ENCODE measurements at places on chromosomes 13 and 19. TPM values are rescaled to one million over a fixed set of nuclear protein-coding genes. Genes with fewer than 3 reads are reported as not detected.

GRCh38 chr19:38317104-38317612, 1.4 kb upstream of the YIF1B start:
- H3K27me3 ChIP-seq: no peaks in the 10 kb centered on the region
- H3K4me3 ChIP-seq: peak overlapping the region; percentile 82
- DNase-seq: no peak
- peaks cover 48% of the 10 kb centered on the region for H3K4me1 ChIP-seq
- peak overlapping the region; percentile 95 for H3K27ac ChIP-seq

The DMRTC2 gene
- total RNA-seq: not detected

DNA sequence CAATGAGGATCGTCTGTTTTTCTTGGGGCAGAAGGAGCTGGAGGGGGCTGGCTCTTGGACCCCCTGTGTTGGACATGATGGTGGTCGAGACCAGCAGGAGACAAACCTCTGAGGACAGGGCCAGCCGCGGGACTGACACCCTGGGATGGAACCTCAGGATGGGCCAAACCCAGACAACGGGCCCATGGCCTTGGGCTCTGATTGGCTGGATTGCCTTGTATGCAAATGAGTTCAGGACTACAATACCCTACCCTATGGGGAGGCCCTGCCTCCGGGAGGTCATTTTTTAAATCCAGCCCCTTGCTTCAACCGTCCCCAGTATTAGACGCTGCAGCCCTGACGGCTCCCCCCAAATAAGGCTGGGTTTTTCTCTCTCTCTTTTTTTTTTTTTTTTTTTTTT, 22.0 kb downstream of the SLC5A5 start:
- DNase-seq: no peak
- peaks cover 3% of the 10 kb centered on the region for H3K27me3 ChIP-seq
- H3K4me1 ChIP-seq: no peaks in the 10 kb centered on the region
- no peak overlapping the region for H3K4me3 ChIP-seq

DNA sequence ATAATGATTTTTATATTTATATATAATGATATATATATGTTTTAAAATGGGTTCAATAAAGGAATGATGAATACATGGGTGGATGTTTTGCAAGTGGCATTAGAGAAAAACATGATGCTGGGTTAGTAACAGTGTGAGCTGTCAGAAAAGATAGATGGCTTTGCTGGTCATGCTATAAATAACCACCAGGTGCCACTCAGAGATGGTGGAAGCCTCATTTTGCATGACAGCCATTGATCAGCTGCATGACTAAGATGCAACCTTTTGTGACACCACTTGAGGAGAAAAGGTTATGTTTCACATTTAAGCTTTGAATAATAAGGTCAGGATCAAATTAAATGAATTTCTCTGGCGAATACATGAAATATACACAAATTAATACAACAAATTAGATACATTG, 737.7 kb downstream of the PCDH9 start:
- no peak overlapping the region for H3K27ac ChIP-seq
- H3K36me3 ChIP-seq: no peaks in the 10 kb centered on the region
- no peak overlapping the region for H3K4me3 ChIP-seq
- H3K27me3 ChIP-seq: no peaks in the 10 kb centered on the region
- no peak for DNase-seq

- no peaks in the 10 kb centered on the region for H3K4me1 ChIP-seq
- no peaks in the 10 kb centered on the region for H3K27me3 ChIP-seq
- H3K27ac ChIP-seq: no peak overlapping the region
- no peak for DNase-seq
Observed at GRCh38 chr13:58592786-58593185, 961.2 kb downstream of the PCDH17 start.

GRCh38 chr19:12985049-12985776, 10.1 kb upstream of the NFIX start:
- peak; percentile 13 for DNase-seq
- H3K27ac ChIP-seq: peak overlapping the region; percentile 25
- H3K4me1 ChIP-seq: peaks cover 28% of the 10 kb centered on the region
- no peaks in the 10 kb centered on the region for H3K36me3 ChIP-seq
- peaks cover 7% of the 10 kb centered on the region for H3K27me3 ChIP-seq
- H3K4me3 ChIP-seq: no peak overlapping the region

- H3K36me3 ChIP-seq: peaks cover 13% of the 10 kb centered on the region
- DNase-seq: no peak
- H3K27me3 ChIP-seq: no peaks in the 10 kb centered on the region
- H3K4me3 ChIP-seq: no peak overlapping the region
- H3K27ac ChIP-seq: no peak overlapping the region
Observed at GRCh38 chr19:17772172-17772571, 20.9 kb downstream of the FCHO1 start.

DNA sequence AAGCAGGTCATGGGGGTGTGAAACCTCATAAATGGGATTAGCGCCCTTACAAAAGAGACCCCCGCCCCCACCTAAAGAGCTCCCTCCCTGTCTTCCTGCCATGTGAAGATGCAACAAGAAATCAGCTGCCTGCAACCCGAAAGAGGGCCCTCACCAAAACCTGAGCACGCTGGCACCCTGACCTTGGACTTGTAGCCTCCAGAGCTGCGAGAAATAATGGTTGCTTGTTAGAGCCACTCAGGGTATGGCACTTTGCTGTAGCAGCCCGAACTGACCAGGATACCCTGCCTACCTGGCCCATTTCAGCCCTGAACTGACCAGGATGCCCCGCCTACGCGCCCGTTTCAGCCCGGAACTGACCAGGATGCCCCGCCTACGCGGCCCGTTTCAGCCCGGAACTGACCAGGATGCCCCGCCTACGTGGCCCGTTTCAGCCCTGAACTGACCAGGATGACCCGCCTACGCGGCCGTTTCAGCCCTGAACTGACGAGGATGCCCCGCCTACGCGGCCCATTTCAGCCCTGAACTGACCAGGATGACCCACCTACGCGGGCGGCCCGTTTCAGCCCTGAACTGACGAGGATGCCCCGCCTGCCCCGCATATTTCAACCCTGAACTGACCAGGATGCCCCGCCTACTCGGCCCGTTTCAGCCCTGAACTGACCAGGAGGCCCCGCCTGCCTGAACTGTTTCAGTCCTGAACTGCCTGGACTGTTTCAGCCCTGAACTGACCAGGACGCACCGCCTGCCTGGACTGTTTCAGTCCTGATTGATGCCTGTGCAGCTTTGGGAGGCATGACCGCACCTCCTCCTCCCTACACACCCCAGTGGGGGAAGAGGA, 120.0 kb downstream of the UQCRFS1 start:
- no peak for DNase-seq
- no peaks in the 10 kb centered on the region for H3K27me3 ChIP-seq
- no peak overlapping the region for H3K4me3 ChIP-seq
- H3K4me1 ChIP-seq: no peaks in the 10 kb centered on the region
- no peaks in the 10 kb centered on the region for H3K36me3 ChIP-seq

The TSSK6 gene
- total RNA-seq: 3.1 TPM

The CRX gene
- not detected for total RNA-seq

The RB1 gene
- 38.2 TPM for total RNA-seq

GRCh38 chr13:109529964-109530363, 256.4 kb downstream of the IRS2 start:
- H3K27me3 ChIP-seq: no peaks in the 10 kb centered on the region
- H3K4me1 ChIP-seq: no peaks in the 10 kb centered on the region
- DNase-seq: no peak
- H3K4me3 ChIP-seq: no peak overlapping the region
- H3K27ac ChIP-seq: no peak overlapping the region
- H3K36me3 ChIP-seq: no peaks in the 10 kb centered on the region

GRCh38 chr13:34391076-34391475, 551.0 kb upstream of the NBEA start:
- no peak for DNase-seq
- no peaks in the 10 kb centered on the region for H3K27me3 ChIP-seq
- H3K4me3 ChIP-seq: no peak overlapping the region
- no peaks in the 10 kb centered on the region for H3K4me1 ChIP-seq

- no peak overlapping the region for H3K27ac ChIP-seq
- no peaks in the 10 kb centered on the region for H3K36me3 ChIP-seq
- DNase-seq: no peak
Observed at GRCh38 chr19:18931316-18932162, 9.5 kb downstream of the HOMER3 start.

DNA sequence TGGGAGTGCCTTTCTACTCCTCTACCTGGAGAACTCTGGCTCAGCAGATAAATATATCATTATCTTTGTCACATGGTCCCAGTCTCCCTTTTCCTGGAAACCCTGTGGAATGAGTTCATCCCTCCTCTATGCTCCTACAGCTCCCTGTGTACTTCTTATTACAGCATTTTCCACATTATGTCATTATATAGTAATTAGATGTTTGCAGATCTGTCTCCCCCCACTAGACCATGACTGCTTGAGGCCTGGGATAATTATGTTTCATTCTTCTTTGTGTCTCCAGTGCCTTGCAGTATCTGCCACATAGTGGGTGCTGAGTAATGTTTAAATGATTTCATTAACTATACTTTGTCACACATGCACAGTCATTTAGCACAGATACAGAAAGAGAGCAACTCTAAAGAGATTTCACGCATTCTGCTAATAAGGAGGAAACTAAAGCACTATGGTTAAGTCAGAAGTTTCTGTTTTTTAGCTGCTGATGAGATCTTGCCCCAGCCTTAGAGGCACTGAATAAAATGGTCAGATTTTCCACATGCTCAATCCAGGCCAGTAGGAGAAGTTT, 66.1 kb upstream of the DIAPH3 start:
- no peaks in the 10 kb centered on the region for H3K27me3 ChIP-seq
- no peaks in the 10 kb centered on the region for H3K36me3 ChIP-seq
- H3K4me1 ChIP-seq: no peaks in the 10 kb centered on the region

GRCh38 chr19:12834566-12834943, at the start of gene RTBDN:
TSS of gene RTBDN (minus strand) at chr19:12834579. CDS start at chr19:12829979, 4,600 bp downstream.
- DNase-seq: no peak
- no peaks in the 10 kb centered on the region for H3K36me3 ChIP-seq
- H3K27me3 ChIP-seq: peaks cover 76% of the 10 kb centered on the region
- H3K4me1 ChIP-seq: peaks cover 27% of the 10 kb centered on the region

DNA sequence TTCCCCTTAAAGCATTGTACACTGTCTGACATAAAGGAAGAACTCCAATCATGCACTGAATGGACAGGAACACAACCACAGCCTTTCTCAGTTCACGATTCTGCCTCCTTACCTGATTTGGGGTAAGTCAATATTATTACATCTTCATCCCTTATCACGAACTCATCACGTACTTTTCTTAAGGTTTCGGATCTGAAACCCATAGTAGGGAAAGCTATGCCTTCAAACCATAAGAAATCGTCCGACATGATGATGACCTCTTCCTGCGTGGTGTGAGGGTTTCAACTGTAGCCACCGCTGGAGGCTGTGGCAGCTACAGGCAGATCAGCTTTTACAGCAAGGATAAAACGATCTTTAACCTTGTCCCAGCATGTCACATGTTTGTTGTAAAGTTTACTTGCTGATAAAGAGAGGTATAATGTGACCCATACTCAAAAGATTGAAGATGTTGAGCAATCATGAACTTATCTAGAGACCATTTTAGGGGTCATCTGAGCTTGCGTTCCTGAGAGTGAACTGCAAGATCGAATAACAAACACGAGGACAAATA, at the start of gene SULT2A1:
Gene SULT2A1 (minus strand): TSS at position 306 of the 550 bp plus-strand sequence. CDS start 58 bp downstream, at position 248.
- H3K36me3 ChIP-seq: no peaks in the 10 kb centered on the region
- no peak within 1 kb of the TSS for H3K4me3 ChIP-seq
- H3K27me3 ChIP-seq: no peaks in the 10 kb centered on the region
- H3K27ac ChIP-seq: no peak within 1 kb of the TSS

- no peak overlapping the region for H3K27ac ChIP-seq
- no peak for DNase-seq
- no peaks in the 10 kb centered on the region for H3K27me3 ChIP-seq
- no peaks in the 10 kb centered on the region for H3K4me1 ChIP-seq
- H3K4me3 ChIP-seq: no peak overlapping the region
- H3K36me3 ChIP-seq: no peaks in the 10 kb centered on the region
Observed at GRCh38 chr19:6204866-6205723, 69.6 kb downstream of the ACSBG2 start.

DNA sequence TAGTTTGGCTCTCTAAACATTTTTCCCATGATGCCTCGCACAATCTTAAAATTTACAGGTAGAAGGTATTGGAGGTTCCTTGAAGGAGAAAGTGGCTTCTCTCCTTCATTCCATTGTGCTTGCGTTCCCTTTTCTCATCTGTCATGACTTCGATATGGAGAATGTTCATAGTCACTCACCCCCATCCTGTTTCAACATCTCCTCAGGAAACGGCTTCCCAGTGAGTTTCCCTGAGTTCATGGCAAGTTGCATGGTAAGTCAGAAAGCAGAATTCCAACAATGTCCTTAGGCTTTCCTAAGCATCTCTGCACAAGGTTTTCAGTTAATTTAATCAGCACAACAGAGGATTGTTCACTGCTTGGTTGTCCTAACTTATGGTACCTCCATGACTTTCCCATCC, 581.8 kb upstream of the SLITRK5 start:
- no peak overlapping the region for H3K4me3 ChIP-seq
- no peak overlapping the region for H3K27ac ChIP-seq
- no peaks in the 10 kb centered on the region for H3K36me3 ChIP-seq
- H3K27me3 ChIP-seq: no peaks in the 10 kb centered on the region

The FBXW9 gene
- 8.1 TPM for total RNA-seq

The SPIB gene
- 1.00 TPM for total RNA-seq

DNA sequence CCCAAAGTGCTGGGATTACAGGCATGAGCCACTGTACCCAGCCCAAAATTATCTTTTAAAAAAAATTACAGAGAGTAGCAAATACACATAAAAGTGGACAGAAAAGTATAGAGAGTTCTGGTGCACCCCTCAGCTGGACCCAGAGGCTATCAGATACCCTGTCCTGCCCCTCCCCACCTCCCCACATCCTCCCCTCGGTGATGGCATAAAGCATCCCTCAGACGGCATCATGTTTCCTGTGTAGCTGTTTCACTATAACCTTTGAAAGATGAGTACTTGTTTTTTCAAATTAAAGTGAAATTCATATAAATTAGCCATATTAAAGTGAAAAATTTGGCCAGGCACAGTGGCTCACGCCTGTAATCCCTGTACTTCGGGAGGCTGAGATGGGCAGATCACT, 20.1 kb downstream of the SLC27A1 start:
- H3K4me1 ChIP-seq: peaks cover 36% of the 10 kb centered on the region
- DNase-seq: peak; percentile 56
- H3K4me3 ChIP-seq: no peak overlapping the region
- no peaks in the 10 kb centered on the region for H3K27me3 ChIP-seq

GRCh38 chr13:53821632-53822031, 793.0 kb downstream of the OLFM4 start:
- no peak overlapping the region for H3K27ac ChIP-seq
- no peaks in the 10 kb centered on the region for H3K4me1 ChIP-seq
- DNase-seq: no peak
- no peak overlapping the region for H3K4me3 ChIP-seq

The ANGPTL8 gene
- total RNA-seq: not detected

GRCh38 chr13:112247471-112248405, 128.4 kb upstream of the SPACA7 start:
- H3K4me1 ChIP-seq: no peaks in the 10 kb centered on the region
- H3K36me3 ChIP-seq: no peaks in the 10 kb centered on the region
- H3K4me3 ChIP-seq: no peak overlapping the region
- H3K27ac ChIP-seq: no peak overlapping the region
- DNase-seq: no peak
- no peaks in the 10 kb centered on the region for H3K27me3 ChIP-seq

DNA sequence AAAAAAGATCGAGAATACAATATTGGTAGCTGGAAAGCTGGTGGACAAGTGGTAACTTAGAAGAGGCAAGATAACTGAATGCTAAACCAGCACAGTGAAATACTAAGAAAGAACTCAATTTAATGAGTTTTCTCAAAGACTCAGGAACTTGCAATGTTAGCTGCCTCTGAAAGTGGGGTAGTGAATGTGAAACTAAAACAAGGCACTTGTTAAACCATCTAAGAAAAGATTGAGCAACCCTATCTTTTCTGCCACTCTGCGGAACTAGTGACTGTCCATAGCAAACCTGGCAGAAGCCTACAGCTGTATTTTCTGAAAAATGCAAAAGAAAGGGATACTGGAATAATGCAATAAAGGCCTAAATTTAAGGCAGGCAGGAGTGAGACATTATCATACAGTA, 1574.4 kb upstream of the PRR20A start:
- no peak overlapping the region for H3K27ac ChIP-seq
- H3K4me3 ChIP-seq: no peak overlapping the region
- H3K27me3 ChIP-seq: no peaks in the 10 kb centered on the region
